ENCODE measurements at places on chromosomes 12 and 14.

DNA sequence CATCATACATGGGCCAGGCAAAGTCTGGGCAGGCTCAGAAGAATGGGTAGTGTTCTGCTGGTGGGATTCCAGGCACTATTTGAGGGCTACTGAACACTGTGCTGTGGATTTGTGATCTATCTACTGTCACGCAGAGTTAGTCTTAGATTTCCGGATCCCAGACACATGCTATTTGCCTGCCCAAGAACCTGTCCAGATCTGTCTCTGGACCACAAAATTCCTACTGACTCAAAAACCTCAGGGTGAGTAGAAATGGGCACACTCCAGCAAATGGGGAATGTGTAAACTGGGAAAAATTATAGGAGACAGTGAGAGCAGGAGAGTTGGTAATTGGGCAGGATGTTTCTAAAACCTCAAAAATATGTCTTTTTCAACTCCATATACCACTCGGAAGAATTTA lies 129.9 kb downstream of the GALC start:
- DNase-seq: no peak

GRCh38 chr12:10363914-10364814 lies 25.7 kb downstream of the KLRK1 start:
- no peak for DNase-seq

DNA sequence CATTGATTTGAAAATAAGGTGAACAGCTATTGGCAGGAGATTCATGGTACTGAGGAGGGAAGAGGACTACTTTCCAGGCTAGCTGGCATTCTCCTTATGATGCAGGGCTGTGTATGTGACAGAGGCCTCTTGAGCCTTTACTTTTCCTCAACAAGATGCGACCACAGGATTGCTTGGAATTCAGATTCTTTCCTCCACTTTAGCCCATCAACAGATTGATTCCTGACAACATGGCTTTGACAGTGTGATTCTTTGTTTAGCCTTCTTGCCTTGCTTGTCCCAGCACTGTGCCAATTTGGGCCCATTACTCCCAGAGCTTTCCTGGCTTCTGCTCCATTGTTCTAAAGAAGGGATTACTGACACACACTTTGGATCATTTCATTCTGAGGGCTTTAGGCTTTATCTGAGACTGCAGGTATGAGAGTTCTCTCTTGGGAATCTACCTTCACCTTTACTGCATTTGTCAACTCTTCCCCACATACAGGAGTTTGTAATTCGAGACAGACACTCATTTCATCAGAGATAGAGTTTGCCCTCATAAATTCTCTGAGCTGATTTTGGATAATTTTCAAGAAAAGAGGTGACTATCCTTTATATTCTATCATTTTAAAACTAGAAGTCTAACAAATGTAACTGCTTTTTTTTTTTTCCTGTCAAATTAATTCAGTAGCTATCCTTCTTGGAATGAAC lies 206.4 kb upstream of the GZMB start:
- DNase-seq: no peak

- no peak for DNase-seq
These were observed 195.7 kb upstream of the GARIN2 start for GRCh38 chr14:66993512-66993911.

GRCh38 chr12:3603576-3603975 lies 112.6 kb downstream of the PRMT8 start:
- no peak for DNase-seq

DNA sequence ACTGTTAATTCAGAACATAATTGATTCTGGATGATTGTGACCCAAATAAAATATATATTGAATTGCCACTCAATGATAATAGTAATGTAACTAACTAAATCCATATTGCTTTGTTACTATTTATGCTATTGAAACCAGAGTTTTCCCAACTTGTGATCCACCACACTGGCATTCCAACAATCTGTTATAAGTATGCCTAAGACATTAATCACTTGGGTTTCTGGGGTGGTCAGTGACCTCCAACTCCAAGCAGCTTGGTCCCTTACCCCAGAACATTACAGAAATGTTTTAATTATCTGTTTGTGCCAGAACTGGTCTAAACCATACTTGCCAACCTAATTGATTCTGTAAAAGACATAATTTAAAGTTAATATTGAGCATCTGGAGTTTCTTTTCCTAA lies 14.6 kb downstream of the CAPS2 start:
- no peak for DNase-seq

GRCh38 chr12:1688086-1688710 lies 2.7 kb upstream of the ADIPOR2 start:
- DNase-seq: no peak

- no peak for DNase-seq
These were observed 437.9 kb downstream of the BCL11B start for GRCh38 chr14:98834119-98834518.

- DNase-seq: no peak
These were observed 1541.7 kb upstream of the FLRT2 start for GRCh38 chr14:83988275-83988674.

- DNase-seq: no peak
These were observed 886 bp downstream of the SIX1 start for GRCh38 chr14:60648249-60648933.

DNA sequence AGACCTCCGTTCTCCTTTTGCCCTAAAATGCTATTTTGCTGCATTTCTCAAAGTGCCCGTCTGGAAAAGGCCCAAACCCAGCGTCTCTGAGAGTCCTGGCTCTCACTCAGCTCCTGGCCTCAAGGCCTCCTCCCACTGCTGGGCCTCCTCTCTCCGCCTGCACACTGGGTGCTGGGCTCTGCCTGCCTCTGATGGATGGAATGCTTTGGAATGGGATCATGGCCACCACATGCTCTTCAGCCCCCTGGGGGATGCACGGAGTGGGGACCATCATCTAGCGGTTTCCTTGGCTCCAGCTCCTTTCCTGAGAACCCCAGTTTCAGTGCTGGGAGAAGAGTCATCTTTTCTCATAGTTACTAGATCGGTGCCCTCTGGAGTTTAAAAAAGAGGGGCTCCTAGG lies 65.2 kb downstream of the KDM2B start:
- DNase-seq: no peak

GRCh38 chr14:31283578-31284252 lies 76.1 kb upstream of the HECTD1 start:
- no peak for DNase-seq

DNA sequence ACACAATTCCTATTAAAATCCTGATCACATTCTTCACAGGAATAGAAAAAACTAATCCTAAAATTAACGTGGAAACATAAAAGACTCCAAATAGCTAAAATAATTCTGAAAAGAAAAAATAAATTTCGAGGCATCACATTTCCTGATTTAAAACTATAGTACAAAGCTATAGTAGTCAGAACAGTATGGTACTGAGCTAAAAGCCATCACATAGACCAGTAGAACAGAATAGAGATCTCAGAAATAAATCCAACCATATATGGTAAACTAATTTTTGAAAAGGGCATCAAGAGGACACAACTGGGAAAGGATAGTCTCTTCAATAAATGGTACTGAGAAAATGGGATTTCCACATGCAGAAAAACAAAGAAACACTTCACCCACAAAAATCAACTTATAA lies 125.2 kb upstream of the DAAM1 start:
- no peak for DNase-seq

DNA sequence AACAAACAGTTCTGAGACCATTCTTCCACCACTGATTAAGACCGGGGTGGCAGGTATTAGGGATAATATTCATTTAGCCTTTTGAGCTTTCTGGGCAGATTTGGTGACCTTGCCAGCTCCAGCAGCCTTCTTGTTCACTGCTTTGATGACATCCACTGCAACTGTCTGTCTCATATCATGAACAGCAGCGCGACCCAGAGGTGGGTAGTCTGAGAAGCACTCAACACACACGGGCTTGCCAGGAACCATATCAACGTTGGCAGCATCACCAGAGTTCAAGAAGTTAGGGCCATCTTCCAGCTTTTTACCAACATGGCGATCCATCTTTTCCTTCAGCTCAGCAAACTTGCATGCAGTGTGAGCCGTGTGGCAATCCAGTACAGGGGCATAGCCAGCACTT lies 16.9 kb downstream of the AEBP2 start:
- DNase-seq: no peak

DNA sequence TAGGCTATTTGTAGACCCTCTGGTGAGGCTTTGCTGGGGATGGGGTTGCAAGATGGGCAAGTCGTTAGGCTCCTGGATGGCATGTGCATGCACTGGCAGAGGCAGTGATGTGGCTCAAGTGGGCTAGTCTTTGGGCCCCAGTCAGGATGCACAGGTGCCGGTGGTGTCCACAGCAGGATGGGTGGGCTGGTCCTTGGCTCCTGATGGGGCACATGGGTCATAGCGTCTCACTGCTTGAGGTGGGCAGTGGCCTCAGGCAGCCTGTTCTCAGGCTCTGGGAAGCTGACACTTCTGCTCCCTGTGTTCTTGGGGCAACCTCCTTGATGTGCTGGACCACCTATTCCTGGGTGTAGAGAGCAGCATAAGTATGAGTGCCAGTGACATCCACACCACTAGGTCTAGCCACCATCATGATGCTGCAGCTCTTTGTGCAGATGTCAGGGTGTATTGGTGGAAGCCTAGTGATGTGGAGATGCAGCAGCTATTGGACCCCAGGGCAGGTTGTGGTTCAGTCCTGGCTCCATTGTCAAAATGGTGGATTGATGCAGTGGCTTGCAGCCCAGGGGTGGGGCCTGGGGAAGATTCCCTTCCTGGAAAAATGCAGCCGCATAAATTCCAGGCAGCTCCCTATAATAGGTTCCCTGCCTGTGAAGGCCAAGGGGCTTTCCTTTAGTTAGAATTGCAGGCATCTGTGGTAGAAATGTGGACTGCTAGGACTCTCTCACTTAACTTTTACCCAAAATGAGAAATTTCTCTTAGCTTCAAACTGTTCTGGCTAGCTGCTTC lies 742.5 kb upstream of the MDGA2 start:
- no peak for DNase-seq

GRCh38 chr12:130117233-130117632 lies 45.0 kb upstream of the FZD10 start:
- no peak for DNase-seq

DNA sequence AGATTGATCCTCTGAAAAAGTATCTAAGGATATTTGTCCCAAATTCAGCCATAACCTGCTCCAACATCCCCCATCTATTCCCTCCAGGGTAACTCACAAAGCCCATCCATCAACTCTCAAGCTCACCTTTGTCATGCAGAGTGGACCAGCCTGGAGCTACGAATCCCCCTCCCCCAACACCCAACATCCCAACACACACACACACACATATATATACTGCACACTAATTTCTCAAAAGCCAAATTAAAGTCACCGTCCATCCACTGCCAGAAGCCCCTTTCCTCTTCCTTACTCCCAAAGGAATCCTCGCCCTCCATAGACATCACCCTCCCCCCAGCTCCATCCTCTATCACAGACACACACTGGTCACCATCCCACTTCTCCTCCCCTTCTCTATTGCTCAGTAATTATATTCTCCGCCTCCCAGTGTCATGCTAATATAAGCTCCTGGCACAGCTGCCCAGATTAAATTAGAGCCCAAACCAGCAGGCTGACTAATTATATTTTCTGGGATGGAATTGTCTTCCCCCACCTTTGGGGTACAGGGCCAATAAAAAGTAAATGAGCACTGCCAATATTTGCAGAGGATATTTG lies 13.5 kb upstream of the TESPA1 start:
- no peak for DNase-seq

DNA sequence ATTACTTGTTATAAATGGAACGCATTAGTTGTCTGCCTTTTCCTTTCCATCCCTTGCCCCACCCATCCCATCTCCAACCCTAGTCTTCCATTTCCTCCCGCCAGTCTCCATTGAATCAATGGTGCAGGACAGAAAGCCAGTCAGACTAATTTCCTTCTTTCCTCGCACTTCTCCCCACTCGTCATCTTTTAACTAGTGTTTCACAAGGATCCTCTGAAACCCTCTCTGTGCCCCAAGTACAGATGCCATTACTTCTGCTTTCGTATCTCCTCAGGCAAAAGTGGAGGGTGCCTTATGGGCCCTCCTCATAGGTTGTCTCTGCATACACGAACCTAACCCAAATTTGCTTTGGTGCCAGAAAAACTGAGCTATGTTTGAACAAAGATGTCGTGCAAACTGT lies 4.2 kb downstream of the DAZAP2 start:
- no peak for DNase-seq

GRCh38 chr14:32342847-32343194 lies 13.7 kb downstream of the AKAP6 start:
- no peak for DNase-seq

DNA sequence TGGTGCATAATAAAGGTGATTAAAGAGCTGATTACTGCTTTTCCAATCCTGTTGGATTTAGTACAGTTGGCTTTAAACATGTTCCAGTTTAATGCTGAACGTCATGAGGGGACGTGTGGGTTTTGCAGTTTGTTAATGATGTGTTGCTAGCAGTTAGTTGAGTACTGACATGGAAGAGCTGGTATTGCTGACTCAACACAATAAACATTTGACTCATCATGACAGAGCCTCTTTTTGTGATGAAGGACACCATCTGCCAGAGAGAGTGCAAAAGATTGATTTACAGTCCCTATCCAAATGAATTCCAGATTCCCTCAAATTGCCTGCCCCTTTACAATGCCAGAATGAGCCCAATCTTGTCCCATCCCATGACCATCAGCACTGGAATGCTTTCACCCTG lies 346.2 kb upstream of the PRICKLE1 start:
- DNase-seq: no peak

GRCh38 chr12:31518680-31519227 lies 72.2 kb downstream of the DENND5B start:
- no peak for DNase-seq

Measured in NCI-H2107 (cell line).